ENCODE measurements at places on chromosomes 7 and 10.

DNA sequence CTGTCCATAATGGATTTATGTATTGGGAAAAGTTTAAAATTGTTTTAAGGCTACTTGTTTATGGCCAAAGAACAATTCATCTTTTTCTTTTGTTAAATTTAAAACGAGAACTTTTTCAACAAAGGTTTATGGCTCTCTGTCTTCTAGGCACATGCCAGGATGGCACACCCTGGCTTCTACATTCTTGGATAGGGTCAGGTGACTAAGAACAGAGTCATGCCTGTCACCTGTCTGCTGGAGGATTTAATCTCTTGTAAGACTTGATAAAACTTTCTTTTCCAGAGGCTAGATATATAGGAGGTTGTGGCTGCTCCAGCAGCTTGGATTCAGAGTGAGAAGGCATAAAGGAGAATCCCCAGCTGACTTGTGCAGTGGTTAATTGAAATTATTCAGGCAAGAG, 915.4 kb downstream of the GATA3 start:
- no peak for DNase-seq

- no peak for DNase-seq
These were observed 78.0 kb upstream of the PPP2R2D start for GRCh38 chr10:131822692-131823245.

GRCh38 chr10:1858547-1858946, 121.2 kb upstream of the ADARB2 start:
- no peak for DNase-seq

- DNase-seq, result no peak
These were observed 109.9 kb downstream of the ITGB8 start for GRCh38 chr7:20440472-20441105.

GRCh38 chr10:62000037-62000603, 98.6 kb downstream of the ARID5B start:
- no peak for DNase-seq

GRCh38 chr10:72291019-72291532, 17.4 kb downstream of the DDIT4 start:
- DNase-seq, result no peak

DNA sequence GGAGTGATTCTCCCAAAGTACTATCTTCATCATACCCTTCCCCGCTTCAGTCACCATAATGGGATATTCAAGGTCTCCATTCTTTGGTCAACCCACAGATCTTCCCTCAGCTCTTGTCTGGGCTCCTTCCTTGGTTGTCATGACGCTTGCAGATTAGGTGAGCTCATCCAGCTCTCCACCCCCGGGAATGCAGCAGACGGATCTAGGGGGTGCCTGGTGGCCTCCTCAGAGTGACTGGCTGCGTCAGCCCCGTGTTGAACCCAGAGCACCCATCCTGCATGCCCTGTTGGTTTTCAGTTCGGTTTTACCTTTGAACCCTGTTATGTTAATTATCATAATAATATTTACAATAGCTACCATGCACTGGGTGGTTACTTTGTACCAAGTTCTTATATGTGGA, 6.4 kb downstream of the NEURL1 start:
- no peak for DNase-seq

- DNase-seq, result no peak
These were observed 2.9 kb upstream of the OSBPL3 start for GRCh38 chr7:24982917-24983316.

DNA sequence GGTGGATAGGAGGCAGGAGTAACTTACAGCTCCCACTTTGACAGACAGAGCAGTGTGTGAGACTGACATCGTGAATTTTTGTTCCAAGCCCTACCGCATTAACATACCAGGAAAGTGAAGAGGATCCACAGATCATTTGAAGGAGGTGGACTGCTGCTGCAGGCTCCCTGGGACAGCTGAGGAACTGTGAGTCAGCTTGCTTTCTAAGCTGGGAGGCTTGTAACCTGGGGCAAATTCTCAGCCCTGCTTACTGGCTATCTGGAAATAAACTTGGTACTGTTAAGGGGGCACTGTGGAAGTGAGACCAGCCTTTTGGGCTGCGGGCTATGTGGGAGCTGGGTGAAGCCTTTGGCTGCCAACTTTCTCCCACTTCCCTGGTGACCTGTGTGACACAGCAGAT, 1202.5 kb downstream of the DNAJB9 start:
- no peak for DNase-seq

DNA sequence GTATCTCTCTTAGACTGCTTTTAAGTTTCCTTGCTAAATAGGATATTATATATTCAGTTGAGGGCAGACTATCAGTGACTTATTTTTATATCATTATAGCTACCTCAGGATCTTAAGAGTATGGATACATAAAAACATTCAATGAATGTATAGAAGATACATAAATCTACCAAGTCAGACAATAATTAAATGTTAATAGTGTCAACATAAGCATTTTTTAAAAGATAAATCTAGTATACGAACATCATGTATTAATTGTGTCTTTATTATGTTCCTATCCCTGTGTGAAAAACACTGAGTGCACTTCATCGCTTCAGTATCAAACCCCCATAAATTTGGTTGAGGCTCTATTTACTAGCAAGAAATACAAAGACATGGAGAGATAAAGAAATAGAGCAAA, 242.8 kb downstream of the CRPPA start:
- DNase-seq, result no peak

- no peak for DNase-seq
These were observed 3.0 kb downstream of the GCC1 start for GRCh38 chr7:127582361-127582760.

GRCh38 chr10:61939902-61940301, 38.4 kb downstream of the ARID5B start:
- no peak for DNase-seq

DNA sequence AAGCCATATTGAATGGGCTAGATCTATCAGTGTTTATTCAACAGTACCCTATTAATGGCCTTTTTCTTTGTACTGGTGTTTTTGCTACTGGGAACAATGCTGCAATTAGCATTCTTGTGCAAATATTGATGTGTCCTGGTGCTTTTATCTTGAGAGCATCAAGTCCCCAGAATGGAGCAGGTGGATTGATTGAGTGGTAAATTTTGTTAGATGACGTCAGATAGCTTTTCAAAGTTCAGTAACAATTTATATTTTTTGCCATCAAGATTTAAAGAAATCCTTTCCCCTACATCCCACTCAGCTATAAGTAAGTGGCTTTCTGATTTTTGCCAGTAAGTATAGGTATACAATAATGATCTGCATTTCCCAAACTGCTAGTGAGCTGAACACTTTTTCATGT, 63.4 kb upstream of the SYPL1 start:
- no peak for DNase-seq

- DNase-seq, result no peak
These were observed 229.9 kb downstream of the RPS24 start for GRCh38 chr10:78263521-78263988.

DNA sequence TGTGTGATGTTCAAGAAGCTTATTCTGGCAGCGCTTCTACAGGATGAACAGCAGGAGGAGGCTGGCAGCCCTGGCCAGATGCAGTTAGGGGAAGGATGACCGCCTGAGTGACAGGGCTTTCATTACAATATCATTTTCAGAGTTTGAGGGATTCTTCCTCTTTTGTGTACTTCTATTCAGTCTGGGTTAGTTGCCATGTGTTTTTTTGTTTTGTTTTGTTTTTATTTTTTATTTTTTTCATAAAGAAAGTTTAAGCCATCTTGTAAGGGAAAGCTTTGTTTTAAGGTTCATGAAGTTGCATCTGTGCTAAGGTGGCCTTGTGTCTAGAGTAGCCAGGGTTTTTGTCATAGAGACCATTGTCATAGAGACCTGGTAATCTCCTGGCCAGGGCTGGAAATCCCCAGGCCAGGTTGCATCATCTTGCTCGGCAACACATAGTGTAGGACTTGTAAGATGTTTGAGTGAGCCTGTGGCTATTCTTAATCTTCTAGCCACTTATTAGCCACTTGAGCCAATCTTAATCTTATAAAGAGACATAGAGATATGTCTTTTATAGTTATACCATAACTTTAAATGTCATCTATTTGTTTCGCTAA, 230.5 kb upstream of the TMEM229A start:
- no peak for DNase-seq

- no peak for DNase-seq
These were observed 233.6 kb downstream of the ANK3 start for GRCh38 chr10:60155943-60156683.

Measured in pulmonary artery endothelial cell (primary cell).